Cortex of kidney (tissue), 1 donor: ENCODE measurements at places on chromosomes 2 and 18.

DNA sequence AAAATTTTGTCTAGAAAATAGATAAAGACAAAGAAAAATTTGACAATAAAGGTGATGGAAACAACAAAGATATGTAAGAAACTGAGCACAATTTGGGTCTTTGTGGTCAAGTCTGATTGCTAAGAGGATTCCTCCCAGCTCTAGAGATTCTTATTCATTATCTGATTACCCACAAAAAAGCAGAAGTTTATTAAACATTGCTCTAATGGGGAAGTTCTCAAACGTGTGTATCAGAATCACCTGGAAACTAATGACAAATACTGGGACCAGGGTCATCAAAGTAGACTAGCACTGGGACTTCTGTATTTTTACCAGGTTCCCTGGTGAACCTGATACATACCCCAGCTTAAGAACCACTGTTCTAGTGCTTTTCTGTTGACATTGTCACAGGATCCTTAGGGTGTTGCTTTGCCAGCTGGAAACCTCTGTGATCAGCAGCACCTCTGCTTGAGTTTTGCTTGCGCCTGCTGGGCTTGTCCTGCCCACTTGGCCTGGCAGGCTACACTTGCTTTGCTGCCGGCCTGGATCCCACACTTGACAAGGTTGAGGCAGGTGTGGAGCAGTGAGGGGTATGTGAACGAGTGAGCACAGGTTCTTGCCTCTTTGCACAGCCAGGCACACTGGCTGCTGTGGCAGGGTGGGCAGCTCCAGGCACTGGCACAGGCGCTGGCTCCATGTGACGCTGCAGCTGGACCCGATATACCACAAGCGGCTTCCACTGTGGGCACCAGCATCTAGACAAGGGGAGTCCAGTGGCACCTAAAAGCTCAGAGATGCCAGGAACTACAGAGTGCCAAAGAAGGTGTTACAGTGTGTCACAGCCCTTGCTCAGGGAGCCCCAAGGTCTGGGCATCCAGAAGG lies 6.2 kb upstream of the GORASP2 start:
- no peak for DNase-seq

DNA sequence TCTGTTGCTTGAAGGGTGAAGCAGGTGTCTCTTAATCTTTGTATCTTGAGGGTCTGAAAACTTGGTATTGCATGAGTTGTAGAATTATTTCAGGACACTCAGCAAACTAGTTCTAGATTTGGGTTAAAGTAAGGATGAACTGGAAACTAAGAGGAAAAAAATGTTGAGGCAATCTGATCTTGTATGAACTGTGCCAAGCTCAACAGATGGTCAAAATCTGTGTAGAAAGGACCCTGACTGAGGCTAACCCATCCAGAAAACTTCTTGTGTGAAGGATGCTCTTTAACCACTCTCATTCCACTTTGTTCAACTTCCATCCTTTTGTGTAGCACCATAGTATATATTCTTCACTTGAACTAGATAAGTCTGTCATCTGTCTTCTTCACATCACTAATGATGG lies 861.7 kb downstream of the SLC4A3 start:
- no peak for DNase-seq

- no peak for DNase-seq
Observed at GRCh38 chr2:143505542-143505941, 376.3 kb downstream of the ARHGAP15 start.

GRCh38 chr2:16413285-16413684 lies 252.3 kb downstream of the CYRIA start:
- no peak for DNase-seq

DNA sequence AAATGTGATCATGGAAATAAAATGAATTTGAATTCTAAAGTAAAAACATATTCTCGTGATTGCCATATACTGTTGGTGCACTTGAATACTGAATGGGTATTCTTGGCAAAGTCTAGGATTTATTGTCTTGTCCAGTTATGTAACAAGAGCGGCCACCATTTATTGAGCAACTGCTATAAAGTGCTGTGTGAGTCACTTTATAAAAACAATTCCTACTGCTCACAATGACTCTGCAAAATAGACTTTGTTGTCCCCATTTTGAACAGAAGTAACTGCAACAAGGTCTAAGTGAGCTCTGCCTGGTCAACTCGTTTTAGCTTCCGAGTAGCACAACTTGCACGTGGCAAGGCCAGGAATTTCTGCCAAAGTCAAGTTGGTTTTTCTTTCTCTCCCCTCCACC lies 995.6 kb upstream of the FANCL start:
- no peak for DNase-seq

- no peak for DNase-seq
Observed at GRCh38 chr2:106581328-106581727, 94.2 kb downstream of the CD8B2 start.

GRCh38 chr2:234787114-234787513 lies 164.7 kb upstream of the SH3BP4 start:
- DNase-seq = no peak

DNA sequence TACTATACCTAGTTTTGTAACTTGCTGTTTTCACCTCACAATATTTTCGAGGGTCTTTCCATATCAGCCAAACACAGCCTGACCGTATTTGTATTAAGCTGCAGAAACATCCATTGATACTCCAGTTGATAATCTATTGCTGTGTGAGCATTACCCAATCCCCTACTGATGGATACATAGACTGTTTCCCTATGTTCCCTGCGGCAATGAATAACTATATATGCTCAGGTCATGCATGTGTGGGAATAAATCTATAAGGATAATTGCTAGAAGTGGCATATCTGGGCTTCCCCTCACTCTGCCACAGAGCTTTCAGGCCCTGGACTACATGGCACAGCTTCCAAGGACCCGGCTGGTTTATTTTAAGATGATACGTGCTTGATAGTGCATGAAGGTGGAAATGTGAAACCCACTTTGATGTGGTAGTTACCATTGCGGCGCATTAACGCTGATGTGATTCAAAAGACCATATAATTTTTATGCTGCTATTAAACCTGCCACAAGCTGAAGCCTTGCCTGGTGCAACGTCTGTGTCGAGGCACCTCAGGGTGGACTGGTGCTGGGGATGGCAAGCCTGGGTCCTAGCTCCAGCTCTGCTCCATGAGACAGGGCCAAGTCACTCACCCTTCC lies 130.8 kb upstream of the MSH6 start:
- DNase-seq = no peak

DNA sequence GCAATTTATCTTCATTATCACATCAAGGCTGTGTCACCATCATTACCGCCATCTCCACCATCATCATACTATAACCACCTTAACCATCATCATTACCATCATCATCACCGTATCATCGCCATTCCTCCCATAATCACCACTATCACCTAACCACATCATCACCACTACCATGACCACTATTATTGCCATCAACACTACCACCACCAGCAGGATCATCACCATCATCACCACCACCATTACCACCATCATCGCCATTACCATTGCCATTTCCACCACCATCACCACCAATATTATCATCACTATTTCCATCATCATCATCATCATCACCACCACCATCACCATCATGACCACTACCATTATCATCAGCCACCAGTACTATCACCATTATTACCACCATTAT lies 314.4 kb downstream of the CYP26B1 start:
- no peak for DNase-seq

DNA sequence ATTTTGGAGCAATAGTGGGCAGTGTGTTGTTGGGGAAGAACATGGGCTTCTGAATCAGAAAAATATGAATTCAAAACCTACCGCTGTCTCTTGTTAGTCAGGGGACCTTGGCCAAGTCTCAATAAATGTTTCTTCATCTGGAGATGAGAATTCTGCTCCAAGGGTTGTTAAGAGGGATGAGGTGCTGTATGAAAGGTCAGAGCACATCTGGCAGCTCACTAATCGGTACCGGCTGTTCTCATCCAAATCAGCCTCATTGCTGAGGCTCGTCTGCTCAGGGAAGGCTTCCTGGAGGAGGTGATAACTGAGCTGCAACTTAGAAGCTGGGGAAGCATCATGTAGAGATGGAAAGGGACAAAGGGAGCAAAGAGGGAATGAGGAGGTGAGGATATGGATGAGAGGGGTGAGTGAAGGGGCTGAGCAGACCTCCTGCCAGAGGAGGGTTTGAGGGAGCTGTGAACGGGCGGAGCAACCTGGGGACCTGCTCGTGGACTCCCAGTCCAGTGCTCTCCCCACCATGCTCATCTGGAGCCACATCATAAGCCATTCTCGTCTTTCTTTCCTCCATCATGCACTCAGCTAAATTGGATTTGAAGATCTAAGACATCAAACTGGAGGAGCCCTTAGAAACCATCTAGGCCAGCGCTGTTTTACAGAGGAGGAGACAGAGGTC lies 47.4 kb downstream of the GREB1 start:
- no peak for DNase-seq

- DNase-seq = no peak
Observed at GRCh38 chr2:23456881-23457760, 72.1 kb downstream of the KLHL29 start.

- no peak for DNase-seq
Observed at GRCh38 chr2:74515271-74515980, 1.2 kb downstream of the TLX2 start.

- no peak for DNase-seq
Observed at GRCh38 chr2:128310761-128311160, 7.9 kb downstream of the HS6ST1 start.

GRCh38 chr18:11747731-11748130 lies 58.7 kb downstream of the GNAL start:
- DNase-seq = no peak

DNA sequence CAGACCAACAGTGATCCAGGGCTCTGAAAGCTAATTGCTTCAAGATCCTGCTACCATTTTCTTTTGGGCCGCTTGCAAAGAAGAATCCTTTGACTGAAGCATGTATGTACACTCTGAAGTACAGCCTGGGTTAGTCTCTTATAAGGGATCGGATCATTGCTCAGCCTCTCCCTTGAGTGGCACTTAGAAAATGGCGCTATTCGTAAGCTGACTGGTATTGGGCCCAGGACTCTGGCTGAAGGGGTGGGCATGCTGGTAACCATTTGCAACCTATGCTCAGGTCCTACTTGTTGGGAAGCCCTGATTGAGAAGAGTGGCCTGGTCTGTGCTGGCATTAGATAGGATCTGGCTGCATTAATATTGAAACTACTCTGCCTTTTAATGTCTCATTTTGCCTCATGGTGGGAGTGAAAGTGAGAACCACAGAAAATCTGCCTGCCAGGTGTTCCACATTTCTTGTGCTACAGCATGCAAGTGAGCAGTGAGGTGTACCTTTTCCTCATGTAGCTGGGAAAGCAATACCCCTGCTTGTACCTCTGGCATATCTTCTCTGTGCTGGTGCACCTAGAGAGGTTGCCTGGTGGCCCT lies 661 bp upstream of the MGAT5 start:
- DNase-seq = no peak

- no peak for DNase-seq
Observed at GRCh38 chr2:159562248-159562647, 54.1 kb downstream of the BAZ2B start.

DNA sequence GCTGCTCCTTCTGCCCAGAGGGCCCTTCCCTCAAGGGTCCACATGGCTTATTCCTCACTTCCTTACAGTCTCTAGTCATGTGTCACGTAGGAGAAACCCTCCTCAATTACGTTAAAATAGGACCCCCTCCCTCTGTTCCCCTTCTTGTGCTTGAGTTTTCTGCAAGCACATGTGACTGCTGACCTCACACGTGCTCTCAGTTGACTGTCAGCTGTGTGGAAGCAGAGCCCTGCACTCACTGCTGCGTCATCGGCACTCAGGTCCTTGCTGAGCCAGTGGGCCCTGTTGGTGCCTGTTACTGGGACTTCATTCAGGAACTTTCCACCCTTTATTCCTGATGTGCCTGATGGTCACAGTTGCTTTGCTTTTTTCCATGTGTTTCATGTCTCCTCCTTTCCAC lies 11.1 kb downstream of the ATG16L1 start:
- no peak for DNase-seq

DNA sequence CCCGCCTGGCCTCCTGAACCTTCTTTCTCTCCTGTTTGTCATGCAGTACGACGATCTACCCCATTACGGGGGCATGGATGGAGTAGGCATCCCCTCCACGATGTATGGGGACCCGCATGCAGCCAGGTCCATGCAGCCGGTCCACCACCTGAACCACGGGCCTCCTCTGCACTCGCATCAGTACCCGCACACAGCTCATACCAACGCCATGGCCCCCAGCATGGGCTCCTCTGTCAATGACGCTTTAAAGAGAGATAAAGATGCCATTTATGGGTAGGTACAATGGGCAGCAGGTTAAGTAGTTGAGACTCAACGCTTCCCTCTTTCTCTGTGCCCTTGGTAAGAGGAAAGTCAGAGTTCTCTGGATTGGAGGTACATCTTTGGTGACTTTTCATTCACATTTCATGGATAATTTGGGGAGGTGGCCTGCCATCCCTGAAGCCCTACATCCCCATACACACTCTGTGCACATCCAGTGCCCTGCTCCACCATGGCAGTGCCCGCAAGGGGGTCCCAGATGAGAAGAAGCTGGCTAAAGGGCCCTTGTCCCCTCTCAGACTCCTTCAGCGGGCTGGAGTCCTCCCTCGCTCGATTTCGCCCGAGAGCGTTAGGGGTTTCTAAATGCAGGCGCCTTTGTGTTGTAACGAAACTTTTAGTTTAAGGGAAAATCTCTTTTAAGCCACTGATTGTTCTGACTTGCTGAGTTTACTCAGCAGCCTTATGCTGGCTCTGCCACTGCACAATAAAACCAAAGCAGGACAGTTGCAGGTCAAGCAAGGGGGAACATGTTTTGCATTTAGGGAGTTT lies 3.0 kb downstream of the MEIS1 start:
- DNase-seq = no peak

DNA sequence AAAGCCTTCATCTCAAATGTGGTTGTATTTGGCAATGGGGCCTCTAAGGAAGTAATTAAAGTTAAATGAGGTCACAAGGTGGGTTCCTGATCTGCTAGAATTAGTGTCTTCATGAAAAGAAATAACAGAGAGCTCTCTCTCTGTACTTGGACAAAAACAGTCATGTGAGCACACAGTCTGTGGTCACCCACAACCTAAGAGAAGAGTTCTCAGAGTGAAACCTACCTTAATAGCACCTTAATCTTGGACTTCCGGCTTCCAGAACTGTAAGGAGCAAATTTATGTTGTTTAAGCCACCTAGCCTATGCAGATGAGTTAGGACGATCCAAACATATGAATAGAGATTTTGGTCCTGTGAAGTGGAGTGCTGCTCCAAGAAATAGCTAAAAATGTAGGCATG lies 758.9 kb downstream of the LRRTM4 start:
- DNase-seq = no peak

DNA sequence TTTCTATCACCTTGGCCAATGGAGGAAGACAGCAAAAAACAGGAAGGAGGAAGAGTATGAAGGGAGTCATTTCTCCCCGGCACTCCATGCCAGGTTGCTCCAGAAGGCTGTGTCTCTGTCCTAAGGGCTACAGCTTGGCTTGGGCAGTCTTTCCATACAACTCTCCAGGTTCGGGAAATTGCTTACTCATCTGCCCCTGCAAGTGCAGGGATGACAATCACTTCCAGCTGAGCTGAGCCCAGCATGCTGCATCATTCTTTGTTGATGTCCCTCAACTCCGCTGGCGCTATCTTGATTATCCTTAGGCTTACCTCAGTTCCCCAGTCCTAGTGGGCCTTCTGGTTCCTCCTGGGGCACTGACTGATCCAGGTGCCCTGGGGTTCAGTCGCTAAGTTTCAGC lies 86.9 kb upstream of the COPS8 start:
- no peak for DNase-seq

GRCh38 chr18:9596843-9597526 lies 17.4 kb downstream of the PPP4R1 start:
- no peak for DNase-seq
